ENCODE measurements at places on chromosomes 1 and 21.

- DNase-seq: no peak
These were observed 16.1 kb upstream of the CHI3L1 start for GRCh38 chr1:203202431-203203245.

GRCh38 chr1:55690366-55690765 lies 475.2 kb upstream of the USP24 start:
- DNase-seq: no peak

- no peak for DNase-seq
These were observed 3.2 kb upstream of the DENND1B start for GRCh38 chr1:197778366-197778945.

- no peak for DNase-seq
These were observed 288.0 kb upstream of the KAZN start for GRCh38 chr1:14310476-14310875.

DNA sequence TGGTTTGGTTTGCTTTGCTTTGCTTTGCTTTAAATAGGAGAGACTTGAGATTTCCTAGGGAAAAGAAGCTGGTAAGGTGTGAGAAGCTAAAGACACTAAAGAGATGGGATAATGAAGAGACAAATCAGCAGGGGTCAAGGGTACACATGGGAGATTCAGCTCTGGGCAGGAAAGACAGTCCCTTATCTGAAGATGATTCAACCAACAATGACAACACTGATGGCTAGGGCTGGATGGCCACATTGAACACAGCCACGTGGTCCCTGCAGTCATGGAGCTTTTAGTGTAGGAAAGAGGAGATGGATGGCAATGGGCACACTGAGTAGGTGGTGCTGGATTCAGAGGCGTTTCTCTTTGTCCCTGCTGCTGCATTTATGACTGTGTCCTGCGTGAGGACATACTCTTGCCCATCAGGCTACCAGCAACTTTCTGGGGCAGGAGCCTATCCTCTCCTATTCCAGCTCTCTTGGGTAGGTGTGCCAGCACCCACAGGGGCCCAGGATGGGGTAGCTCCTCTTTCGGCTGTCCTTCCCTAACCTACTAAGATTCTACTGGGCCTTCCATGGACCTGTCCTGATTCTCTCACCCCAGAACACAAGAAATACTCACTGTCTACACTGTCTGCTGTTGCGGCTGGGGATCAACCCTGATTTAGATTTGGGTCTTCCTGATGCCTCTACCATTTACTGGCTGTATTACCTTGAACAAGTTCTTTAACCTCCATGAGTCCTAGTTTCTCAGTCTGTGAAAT lies 1.4 kb upstream of the SHISA4 start:
- no peak for DNase-seq

GRCh38 chr1:205245096-205245495 lies 17.4 kb downstream of the TMCC2 start:
- DNase-seq: no peak

- no peak for DNase-seq
These were observed 4.4 kb upstream of the ELOVL1 start for GRCh38 chr1:43372172-43372571.

- no peak for DNase-seq
These were observed 819 bp downstream of the PYHIN1 start for GRCh38 chr1:158932171-158932570.

DNA sequence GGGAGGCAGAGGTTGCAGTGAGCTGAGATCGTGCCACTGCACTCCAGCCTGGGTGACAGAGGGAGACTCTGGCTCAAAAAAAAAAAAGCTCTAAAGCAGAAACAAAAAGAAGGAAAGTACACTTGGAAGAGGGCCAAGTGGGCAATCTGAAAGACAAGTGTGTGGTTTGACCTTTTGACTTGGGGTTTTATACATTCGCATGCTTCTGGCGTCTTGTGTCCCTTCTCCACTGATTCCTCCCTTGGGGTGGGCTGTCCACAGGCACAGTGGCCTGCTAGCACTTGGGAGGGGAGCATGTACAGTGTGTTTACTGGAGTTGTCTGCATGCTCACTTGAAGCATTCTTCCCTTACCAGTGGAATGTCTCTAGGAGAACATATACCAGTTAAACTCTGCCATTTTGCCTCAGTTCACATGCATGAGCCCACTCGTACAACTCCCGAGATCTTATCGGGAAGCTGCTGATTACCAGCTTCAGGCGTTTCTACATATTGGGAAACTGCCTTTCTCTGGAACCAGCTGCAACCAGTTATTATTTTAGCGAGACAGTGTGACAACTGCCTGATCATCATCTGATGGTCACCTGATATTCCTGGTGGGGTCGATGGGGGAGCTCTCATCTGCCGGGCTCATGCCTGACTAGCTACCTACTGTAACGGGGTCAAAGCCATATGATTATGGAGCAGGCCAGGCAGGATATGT lies 113.5 kb upstream of the ZNF678 start:
- no peak for DNase-seq

- no peak for DNase-seq
These were observed 26.3 kb upstream of the EXOSC10 start for GRCh38 chr1:11125931-11126330.

DNA sequence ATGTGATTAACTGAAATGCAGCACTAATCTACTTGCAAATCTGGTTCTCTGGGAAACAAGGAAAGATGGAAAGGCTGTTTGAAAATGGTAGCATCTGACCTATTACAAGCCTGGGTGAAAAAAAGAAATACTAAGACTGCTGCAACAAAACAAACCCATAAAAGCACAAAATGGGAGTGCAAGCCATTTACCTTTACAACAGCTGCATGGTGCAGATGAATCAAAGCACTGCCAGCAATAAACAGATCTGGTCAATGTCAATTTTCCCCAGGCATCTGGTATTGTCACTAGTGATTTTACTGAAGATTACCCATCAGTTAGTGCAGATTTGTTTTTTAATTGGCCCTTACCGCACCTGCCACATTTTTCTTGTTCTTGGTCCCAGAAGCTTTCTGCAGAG lies 1341.7 kb downstream of the PLA2G4A start:
- no peak for DNase-seq

DNA sequence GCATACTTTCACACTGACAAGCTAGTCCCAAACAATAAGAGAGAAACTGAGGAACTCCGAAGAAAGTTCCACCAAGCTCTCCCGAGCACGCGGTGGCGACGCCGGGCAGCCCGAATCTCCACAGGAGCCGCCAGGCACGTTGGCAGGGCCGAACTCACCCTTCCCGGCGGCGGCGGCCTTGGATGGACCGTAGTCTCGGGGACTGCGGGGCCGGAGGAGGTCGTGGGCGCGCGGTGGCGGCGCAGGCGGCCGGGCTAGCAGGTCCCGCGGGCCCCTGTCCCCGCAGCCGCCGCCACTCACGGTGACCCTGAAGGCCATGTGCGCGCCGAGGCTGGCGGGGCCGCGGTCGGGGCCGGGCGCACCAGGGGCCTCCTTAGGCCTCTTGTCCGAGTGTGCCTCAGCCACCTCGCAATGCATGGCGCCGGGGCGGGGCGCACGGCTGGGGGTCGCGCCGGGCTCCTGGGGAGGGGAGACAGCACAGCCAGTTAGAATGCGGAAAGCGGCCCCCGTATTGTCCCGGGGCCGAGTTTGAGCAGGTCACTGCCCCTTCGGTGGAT lies 1.2 kb downstream of the GLIS1 start:
- no peak for DNase-seq

GRCh38 chr1:32232558-32233304 lies 10.5 kb downstream of the EIF3I start:
- DNase-seq: no peak

DNA sequence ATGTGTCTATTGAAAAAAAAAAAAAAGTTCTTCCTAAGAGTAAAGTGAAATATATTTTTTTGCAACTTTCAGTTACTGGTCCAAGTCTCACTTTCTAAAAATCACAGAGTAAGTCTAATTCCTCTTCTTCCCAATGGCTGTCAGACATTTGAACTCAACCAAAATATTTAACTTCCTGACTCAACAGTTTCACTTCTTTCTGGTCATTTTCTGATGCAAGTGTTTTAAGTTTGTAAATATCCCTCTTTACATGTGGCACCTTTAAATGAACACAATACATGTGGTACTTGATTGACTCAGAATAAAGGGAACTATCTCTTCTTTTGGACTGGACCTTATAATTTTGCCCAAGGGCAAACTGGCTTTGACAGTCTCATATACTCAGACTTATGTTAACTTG lies 76.7 kb downstream of the ASH1L start:
- no peak for DNase-seq

GRCh38 chr1:215003686-215004085 lies 78.9 kb upstream of the KCNK2 start:
- DNase-seq: no peak

GRCh38 chr1:199931666-199932377 lies 95.7 kb upstream of the NR5A2 start:
- peak; percentile 29 for DNase-seq

DNA sequence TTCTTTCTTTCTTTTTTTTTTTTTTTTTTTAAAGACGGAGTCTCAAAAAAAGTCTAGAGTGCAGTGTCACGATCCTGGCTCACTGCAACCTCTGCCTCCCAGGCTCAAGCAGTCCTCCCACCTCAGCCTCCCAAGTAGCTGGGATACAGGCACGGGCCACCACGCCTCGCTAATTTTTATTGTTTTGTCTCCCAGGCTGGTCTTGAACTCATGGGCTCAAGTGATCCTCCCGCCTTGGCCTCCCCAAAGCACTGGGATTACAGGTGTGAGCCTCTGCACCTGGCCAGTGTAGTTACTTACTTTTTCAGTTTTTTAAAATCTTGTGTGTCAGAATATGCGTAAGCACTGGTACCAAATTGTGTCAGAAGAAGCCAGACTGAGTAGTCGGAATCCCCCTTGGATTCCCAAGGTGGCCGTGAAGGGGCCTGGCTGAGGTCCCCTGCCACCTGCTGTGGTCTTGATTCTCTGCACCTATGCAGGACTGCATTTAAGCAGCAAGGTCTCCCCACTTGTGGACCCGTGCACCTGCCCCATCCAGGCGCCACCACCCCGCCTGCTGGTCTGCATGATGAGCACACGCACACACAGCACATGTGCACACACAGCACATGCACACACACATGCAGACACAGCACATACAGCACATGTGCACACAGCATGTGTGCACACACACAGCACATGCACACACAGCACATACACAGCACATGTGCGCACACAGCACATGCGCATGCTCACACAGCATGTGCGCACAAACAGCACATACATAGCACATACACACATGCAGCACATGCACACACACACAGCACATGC lies 47.5 kb downstream of the PCNT start:
- DNase-seq: no peak

DNA sequence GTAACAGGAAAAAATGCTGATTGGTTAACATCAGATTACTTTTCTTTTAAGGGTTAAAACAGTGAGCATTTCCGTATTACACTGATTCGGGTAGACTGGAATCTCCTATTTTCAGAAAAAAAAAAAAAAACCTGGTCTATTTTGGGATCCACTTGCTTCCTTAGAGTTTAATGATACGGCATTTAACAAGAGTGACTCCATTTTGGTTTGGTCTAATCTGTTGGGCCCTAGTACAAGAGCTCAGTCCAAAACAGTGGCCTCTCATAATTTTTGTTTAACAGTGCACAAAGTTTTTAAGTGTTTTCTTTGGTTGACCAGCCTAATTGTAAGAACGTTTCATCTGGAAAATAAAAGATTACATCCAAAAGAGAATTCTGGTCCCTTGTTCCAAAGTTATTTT lies 120.2 kb downstream of the NRDC start:
- DNase-seq: no peak

- DNase-seq: no peak
These were observed 583 bp upstream of the CACHD1 start for GRCh38 chr1:64469116-64469976.

- no peak for DNase-seq
These were observed 192.2 kb downstream of the ST6GALNAC3 start for GRCh38 chr1:76266762-76267161.

DNA sequence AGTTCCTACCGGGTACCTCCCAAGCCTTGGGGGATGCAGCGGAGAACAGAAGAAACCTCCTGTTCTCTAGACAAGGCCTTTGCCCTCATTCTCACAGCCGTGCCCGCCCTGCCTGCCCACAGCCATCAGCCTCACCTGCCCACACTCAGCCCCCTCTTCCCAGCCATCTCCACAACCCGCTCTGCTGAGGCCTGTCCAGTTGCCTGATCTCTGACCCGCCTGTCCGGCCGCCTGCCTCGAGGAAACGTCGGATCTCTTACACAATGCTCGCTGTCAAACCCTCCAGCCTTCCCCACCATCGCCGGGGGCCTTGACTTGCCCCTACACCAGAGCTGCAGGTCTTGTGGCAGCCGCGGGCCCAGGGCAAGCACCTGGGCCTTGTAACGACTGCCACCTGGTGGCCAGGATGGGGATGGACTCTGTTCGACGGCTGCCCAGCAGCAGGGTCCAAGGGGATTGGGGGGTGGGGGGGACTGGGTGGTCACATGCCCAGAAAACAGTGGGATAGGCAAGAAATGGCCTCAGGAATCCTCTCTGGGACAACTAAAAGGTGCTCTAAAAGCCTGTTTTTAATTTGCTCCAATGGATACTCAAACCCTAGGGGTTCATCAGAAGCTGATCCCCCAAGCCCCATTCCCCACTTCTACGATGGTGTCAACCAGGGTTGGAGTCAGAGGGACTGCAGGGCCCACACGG lies 31.0 kb downstream of the SLC45A1 start:
- DNase-seq: peak; percentile 38

DNA sequence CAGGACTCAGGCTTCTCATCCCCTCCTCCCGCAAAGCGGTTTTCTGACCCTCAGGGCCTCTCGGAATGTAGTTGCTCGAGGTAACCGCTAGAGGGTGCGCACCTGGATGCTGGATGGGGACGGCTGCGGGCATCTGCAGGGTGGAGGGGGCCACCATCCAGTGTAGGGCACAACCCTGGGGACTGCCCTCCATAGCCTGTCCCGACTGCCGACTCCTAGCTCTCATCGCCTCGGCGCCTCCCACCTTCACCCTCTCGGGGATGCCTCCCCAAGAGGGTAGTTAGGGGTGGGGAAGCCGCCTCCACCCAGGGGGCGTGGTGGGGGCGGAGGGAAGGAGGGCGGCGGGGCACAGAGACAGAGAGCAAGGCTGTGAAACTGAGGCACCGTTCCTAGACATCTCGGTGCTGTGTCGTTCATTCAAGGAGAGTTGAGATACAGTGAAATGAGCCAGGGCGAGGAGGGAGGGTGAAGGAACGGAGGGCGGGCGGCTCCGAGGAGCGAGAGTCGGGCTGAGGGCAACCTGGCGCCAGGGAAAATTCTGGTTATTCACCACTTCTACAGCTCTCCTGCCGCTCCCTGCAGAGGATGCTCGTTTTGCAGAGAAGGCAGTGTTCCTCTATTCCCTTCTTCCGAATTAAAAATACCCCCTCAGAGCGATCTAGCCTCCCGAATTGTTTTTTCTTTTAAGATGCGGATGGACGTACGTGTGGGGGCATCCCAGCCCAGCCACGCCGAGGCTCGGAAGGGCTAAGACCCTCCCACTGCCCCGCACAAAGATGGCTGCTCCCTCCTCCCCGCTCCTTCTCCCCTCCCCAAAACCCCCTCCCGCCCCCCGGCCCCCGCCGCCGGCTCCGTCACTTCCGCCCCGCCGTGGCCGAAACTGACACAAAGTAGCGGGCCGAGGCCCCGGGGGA lies at the start of gene ATP8B2:
Gene ATP8B2 (plus strand): TSS at position 857 of the 914 bp plus-strand sequence. CDS start 2,617 bp downstream, outside the sequence.
- peak; percentile 55 for DNase-seq

DNA sequence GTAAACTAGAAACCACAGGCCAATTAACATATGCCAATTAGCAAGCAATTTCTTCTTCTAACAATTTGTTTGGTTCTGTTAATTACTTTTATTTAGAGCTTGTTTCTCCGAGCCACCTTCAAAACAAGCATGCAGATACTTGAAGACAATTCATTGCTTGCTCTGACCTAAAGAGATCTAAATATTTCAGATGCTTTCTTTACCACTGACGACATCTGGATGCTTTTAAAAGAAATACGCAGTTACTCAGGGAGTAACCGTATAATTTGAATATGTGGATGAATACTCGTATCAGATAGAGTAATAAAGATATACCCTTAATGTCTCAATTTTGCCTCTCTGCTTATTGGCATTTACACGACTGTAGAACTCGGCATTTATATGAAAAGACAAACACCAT lies 390.0 kb downstream of the DISC1 start:
- no peak for DNase-seq
